Cortex of kidney (tissue), 1 donor: ENCODE measurements at places on chromosomes 6 and 20.

- no peak for DNase-seq
These were observed 713.9 kb downstream of the COL12A1 start for GRCh38 chr6:74491844-74492374.

- no peak for DNase-seq
These were observed 17.1 kb downstream of the RIOK1 start for GRCh38 chr6:7406743-7407142.

- DNase-seq, result no peak
These were observed 21.5 kb upstream of the HS3ST5 start for GRCh38 chr6:114364301-114364700.

GRCh38 chr6:75528423-75528822, 34.8 kb upstream of the FILIP1 start:
- DNase-seq, result no peak
